Stimulated activated CD4-positive, alpha-beta T cell treated with anti-CD3 and anti-CD28 coated beads, TNF-alpha, amount 100 ng/mL, for 4 hours (primary cell): ENCODE measurements at places on chromosomes 2 and 18.

GRCh38 chr18:79790996-79791972 is 6.5 kb upstream of the KCNG2 start:
- no peak for DNase-seq

DNA sequence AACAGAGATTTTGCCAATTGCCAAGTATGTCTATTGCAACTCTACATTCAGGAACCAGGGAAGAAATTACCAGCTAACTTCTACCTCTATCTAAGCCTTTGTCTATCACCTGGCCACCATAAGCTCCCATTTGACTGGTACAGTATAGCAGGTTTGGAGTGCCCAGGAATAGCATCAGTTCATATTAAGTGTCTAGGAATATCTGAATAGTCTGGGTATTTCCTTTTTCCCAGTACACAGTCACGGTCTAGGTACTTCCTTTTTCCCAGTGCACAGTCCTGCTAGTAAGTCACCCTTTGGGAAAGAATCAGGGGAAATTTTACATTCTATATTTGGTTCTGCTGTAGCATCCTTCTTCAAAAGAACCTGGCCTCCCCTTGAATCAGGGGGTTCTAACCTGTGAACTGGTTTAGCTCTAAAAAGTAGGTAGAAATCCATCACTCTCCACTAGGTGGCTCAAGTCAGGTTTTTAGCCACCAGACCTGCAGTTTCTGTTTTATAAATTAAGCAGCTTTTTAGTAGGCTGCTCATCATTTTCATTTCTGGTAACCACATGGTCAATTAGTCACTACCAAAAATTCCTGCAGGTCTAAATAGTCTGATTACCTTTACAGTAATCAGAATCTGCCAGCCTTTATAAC is 49.3 kb upstream of the DNAJC10 start:
- no peak for DNase-seq

DNA sequence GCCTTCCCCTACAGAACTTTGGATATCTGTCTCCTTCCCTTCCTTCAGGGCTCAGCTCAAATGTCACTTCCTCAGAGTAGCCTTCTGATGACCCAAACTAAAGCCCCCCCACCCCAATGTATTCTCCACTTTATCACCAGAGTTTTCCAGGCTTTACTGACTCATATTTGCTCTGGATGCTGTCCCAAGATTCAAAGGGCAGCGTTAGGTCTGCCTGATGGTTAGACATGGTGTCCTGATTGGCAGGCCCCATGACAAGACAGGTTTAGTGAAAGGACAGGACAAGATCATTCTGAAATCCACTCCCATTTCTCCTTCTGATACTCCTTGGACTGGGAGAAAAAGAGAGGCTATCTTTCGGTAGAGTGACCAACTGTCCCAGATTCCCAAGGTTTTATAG is 22.6 kb upstream of the RPIA start:
- no peak for DNase-seq

GRCh38 chr2:36450466-36451196 is 95.1 kb downstream of the CRIM1 start:
- no peak for DNase-seq

GRCh38 chr2:70321370-70321769 is 19.5 kb upstream of the FAM136A start:
- no peak for DNase-seq

DNA sequence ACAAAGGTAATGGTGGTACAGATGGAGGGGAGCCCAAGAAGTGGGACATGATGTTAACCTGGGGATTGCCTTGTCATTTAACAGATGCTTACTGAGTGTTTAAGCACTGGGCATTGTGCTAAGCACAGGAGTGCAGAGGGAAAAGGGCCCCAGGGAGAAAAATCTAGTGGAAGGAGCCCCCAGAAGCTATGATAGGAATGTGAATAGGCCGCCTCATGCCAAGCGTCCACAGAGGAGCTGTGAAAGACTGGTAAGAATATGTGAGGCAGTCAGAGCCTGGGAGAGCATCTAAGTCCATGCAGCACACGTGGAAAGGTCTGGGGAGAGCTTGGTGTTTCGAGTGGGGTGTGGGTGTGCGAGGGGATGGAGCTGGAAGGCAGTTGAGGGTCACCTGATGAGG is 5.5 kb downstream of the ZNF532 start:
- no peak for DNase-seq

GRCh38 chr2:9439536-9439935 is 16.1 kb downstream of the CPSF3 start:
- DNase-seq: no peak

DNA sequence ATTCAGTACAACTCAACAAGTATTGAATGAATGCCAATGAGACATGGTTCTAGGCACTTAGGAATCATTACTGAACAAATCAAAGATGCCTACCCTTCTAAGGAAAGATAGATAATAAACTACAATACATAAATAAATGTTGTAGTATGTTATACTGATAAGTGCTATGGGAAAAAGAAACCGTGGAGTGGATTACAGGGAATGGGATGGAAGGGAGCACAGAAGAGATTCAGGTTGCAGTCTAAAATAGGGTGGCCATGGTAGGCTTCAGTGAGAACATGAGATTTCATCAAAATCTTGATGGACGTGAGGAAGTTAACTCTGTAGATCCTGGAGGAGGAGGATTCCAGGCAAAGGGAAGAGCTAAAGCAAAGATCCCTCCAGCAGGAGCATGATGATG is 17.9 kb upstream of the CREB1 start:
- no peak for DNase-seq

GRCh38 chr2:201972621-201973255 is 60.9 kb upstream of the FZD7 start:
- no peak for DNase-seq

DNA sequence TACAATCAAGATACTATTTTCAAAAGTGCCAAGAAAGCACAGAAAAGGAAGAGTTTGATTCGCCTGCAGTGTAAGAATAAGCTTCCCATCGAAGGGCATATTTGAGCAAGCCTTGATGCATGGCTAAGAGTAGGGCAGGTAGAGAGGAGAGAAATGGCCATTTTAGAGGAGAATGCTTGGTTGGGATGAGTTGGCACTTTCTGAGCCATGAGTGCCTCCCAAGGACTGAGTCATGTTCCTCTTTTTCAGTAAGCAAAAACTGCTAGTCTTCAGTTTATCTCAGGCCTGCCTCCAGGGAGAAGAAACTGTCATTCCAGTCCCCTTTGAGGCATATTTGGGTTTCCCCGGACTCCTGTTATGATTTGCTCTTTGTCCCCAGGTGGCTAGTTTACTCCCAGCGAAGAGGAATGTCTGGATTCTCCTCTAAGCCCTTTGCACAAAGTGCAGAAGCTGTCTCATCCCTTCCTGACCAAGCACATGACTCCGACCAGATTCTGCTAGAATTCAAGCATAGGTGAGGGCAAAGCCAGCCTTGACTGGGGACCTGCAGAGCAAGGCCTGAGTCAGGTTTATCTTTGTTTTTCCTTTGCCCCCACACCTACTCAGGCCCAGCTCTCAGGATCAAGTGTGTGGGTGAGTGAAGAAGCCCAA is 115.2 kb downstream of the TTC32 start:
- DNase-seq: no peak

DNA sequence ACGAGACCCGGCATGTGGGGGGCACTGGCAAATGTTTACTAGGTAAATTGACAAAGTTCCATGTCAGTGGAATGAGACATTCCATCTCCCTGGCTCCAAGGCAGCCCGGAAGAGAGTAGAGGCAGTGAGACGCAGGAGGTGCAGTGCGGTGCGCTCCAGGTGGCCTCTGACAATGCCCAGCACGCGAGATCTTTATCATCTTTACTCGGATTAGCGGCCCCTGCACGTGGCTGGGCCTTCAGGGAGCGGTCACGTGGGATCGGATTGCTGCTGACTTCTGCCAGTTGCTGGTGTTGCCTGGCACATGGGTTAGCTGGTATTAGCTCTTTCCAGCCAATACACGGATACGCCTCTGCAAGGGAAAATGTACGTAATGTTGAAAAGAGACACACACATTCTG is 151.2 kb upstream of the ALKAL2 start:
- no peak for DNase-seq

DNA sequence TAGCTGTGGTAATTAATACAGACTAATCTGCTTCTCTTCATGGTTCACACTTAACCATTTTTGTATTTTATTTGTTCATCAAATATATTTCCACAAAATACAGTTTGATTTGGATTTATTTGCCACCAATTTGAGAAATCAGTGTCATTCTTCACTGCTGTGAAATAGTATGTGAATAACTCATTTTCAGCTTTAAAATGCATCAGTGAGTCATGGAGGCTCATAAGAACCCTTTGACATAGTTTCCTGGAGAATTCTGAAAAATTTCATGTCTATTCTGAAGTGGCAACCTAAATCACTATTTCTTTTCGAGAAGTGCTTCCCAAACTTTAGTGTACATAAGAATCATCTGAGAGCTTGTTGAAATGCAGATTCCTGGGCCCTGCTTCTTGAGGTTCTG is 1026.7 kb upstream of the ACVR2A start:
- DNase-seq: no peak

DNA sequence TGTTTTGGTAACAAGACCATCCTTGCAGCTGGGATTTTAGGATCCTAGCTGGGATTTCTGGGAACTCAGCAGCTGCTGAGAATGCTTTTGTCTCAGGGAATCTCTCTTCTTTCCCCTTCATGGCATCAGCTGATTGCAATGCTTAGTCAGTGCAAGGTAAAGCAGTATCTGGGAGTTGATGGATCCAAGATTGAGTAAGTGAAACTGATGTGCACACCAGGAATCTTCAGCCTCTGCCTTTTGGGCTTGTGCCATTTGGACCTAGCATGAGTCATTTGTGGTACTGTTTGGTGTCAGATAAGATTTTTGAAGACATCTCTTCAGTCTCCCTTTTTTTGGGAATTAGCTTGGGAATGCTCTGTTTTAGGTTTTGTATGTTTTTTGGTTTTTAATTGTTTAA is 363.3 kb upstream of the TFPI start:
- DNase-seq: no peak

DNA sequence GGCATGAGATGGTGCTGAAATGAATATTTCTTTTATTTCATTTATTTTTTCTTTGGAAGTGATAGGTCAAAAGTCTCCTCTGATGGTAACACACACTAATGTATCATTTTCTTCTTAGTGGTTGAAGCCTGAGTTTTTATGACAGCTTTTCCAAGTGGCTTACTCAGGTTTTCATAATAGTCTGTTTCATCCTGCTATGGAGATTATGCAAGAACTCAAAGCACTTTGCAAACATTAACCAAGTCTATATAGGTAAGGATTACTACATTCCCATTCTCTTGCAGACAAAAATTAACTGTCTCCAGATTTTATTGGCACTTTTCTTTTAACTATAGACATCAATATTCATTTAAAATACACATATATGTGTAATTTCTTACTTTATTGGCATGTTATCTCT is 572.6 kb upstream of the GCFC2 start:
- no peak for DNase-seq

GRCh38 chr2:73218298-73218697 is 4.3 kb downstream of the SMYD5 start:
- DNase-seq: no peak

DNA sequence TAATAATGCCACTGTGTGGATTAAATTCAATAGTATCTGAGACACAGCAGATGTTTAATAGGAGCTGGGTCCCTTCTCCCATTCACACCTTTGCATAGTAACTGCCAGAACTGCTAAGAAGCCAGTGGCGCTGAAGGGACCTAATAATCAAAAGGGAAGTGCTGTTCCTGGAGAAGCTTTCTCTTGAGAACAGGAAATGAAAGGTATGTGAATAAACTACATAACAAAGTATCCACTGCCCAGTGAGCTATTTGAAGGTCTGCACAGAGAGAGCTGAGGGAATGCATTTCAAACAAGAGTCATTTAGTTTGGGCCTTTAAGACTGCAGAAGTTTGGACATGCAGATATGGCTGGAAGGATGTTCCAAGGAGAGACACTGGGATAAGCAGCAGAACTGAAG is 56.1 kb upstream of the KIDINS220 start:
- no peak for DNase-seq

DNA sequence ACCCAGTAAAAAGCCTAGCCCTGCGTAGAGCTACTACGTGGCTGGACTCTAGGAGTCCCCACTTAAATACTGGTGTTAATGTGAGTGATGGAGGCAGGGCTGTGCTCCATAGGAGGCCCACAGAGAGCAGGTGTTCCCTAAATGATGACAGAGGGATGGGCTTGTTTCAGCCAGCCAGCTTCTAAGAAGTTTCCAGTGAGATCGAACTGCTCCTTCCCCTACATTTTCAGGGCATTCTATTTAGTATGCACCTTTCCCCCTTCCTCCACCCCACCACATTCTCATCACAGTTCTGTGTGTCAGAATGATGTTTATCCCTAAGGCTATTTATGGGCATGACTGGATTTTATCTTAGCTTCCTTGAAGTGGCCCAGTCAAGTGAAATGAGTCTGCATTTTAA is 213.0 kb downstream of the TRIB2 start:
- no peak for DNase-seq

DNA sequence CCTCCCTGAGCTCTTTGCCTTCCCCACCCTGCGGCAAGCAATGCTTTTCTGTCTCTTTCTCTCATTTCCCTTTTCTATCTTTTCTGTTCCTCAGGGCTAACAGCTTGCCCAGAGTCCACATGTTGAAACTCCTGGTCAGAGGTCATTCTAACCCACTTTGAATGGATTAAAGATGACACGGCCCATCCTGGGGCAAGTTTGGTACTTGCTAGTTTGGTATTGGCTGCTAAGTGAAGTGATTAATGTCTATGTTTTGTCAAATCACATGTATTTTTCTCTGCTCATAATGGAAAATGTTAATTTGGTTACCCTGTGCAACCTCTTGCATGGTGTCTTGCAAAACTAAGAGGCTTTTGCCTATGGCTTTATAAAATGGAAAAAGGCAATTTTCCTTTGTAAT is 960.2 kb downstream of the CNTNAP5 start:
- DNase-seq: no peak

DNA sequence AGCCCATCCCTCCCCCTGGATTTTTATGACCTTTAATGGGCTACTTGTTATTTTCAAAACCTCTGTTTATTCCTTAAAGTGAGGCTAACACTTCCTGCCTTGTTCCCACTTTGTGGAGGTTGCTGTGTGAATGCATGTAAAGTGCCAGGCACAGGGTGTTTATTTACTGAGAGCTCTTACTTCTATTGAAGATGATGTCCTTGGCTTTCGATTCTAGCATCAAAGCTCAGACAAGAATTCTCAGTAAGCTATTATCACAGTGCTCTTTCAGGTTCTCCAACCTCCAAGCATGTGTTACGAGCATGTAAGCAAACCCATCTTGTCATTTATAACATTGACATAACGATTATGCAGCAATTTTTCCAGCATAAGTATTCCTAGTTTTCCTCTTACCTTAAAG is 44.2 kb downstream of the DPYSL5 start:
- DNase-seq: no peak
